ENCODE measurements at places on chromosomes 2 and 18. TPM values are rescaled to one million over a fixed set of nuclear protein-coding genes. Genes with fewer than 3 reads are reported as not detected.

Gene SALL3
- total RNA-seq: not detected

Gene RBM43
- total RNA-seq: 4.8 TPM

Gene ABCG8
- not detected for total RNA-seq

Gene GAD1
- 4.3 TPM for total RNA-seq

Gene TGFBRAP1
- total RNA-seq: 11.4 TPM

Gene REG1B
- not detected for total RNA-seq

Gene OTOF
- total RNA-seq: not detected

Gene RRM2
- 90.4 TPM for total RNA-seq

Gene AFF3
- not detected for total RNA-seq

Gene ZNF2
- total RNA-seq: 4.9 TPM

Gene SPATA3
- total RNA-seq: not detected

Gene MYOM1
- total RNA-seq: 1.3 TPM

Gene CHST9
- total RNA-seq: not detected

Gene NDUFV2
- total RNA-seq: 215 TPM

Gene LOXHD1
- total RNA-seq: not detected

Gene ADD2
- total RNA-seq: 3.8 TPM

Gene COL3A1
- not detected for total RNA-seq

Gene ATP6V1C2
- total RNA-seq: not detected

Gene CD8B
- not detected for total RNA-seq

Gene TXNDC2
- total RNA-seq: 0.11 TPM

Gene RGPD3
- total RNA-seq: not detected

Gene GALNT14
- total RNA-seq: 3.1 TPM

Gene EIF5B
- total RNA-seq: 53.4 TPM

Gene CTAGE1
- total RNA-seq: not detected

Gene R3HDM1
- 36.7 TPM for total RNA-seq

Gene KLHL30
- 0.80 TPM for total RNA-seq

Gene CROCC2
- not detected for total RNA-seq

Gene TAF4B
- total RNA-seq: 2.8 TPM

Gene UBE2F
- total RNA-seq: 103 TPM

Gene CABLES1
- total RNA-seq: 10.0 TPM

Gene TWIST2
- total RNA-seq: 5.0 TPM

Gene OSBPL6
- 3.5 TPM for total RNA-seq

Gene TMEM37
- 1.2 TPM for total RNA-seq

Gene NYAP2
- total RNA-seq: 0.30 TPM

Gene IL36A
- total RNA-seq: not detected

Gene SERPINB4
- not detected for total RNA-seq

Gene ERMN
- total RNA-seq: not detected

Gene LHCGR
- not detected for total RNA-seq

Gene EPHA4
- 21.3 TPM for total RNA-seq

Gene MCM6
- total RNA-seq: 33.1 TPM

Gene MC4R
- total RNA-seq: not detected

Gene CD207
- total RNA-seq: not detected

Gene SLC14A1
- not detected for total RNA-seq

Gene MC5R
- not detected for total RNA-seq

Gene AQP12A
- not detected for total RNA-seq

Gene KCNG2
- total RNA-seq: not detected

Gene PID1
- total RNA-seq: not detected

Gene APCDD1
- not detected for total RNA-seq

Gene MOCOS
- total RNA-seq: 30.4 TPM

Gene IL36G
- not detected for total RNA-seq
